ENCODE measurements at places on chromosomes 5 and 9.

GRCh38 chr5:83400701-83401100, 70.8 kb upstream of the VCAN start:
- DNase-seq = no peak

GRCh38 chr5:7629561-7629960, 221.4 kb downstream of the CFAP90 start:
- DNase-seq = no peak

- DNase-seq = no peak
Measured at GRCh38 chr5:2276101-2276500, 393.4 kb upstream of the IRX4 start.

DNA sequence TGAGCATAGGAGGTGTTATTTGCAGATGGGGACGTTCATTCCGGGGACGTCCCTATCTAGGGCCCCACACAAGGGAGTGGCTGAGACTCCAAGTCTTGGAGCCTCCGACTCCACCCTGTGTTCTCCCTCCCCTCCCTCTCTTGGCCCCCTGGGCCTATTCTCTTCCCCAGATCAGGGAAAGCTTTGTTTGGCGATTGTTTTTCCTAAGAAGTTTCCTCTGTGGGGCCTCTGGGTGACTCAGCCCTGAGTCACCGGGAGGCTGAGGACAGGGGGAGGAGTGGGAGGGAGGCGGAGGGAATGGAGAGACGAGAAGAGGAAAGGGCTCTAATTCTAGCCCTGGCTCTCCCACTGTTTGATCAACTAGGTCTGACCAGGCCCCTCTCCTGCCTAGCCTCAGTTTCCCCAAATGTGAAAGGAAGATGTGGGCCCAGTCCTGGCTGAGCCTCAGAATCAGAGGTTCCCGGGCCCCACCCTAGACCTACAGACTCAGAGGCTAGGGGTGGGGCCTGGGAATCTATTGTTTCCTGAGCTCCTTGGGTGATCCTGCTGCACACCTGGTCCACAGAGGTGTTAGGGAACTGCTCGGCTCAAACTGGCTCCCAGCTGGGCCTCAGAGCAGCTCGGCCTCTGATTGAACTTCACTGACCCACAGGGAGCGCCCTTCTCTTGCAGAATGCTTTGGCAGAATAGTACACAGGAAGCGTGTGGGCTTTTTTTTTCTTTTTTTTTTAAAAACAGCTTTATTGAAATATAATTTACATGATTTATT, 19.2 kb downstream of the GSN start:
- DNase-seq = no peak

All from stimulated activated naive B cell treated with anti-CD40 and anti-IgM and Interleukin-4, amounts not matched to agents 10 μg/mL and 1 μg/mL and 100 μg/mL, for 72 hours (primary cell).